ENCODE measurements at places on chromosomes 1 and 21.
A peak's percentile ranks its signal among the peaks of the same experiment; 100 is the strongest.

DNA sequence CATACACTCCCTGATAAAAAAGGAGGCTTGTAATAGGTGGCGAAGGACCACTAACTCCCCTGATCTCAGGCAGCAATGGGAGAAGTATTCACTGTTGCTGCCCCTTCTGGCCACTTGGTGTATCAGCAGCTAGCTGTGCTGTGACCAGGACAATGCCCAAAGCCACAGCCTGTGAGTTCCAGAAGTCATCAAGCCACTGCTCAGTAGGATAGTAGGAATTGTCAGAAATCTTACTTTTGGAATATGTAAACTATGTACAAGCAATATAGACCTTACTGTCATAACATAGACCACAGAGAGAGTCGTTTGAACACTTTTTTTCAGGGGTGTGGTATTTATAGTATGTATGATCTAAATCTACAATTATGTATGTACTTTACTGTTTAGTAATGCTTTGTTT lies 248.3 kb upstream of the CAMK1G start:
- peak; percentile 45 for DNase-seq

DNA sequence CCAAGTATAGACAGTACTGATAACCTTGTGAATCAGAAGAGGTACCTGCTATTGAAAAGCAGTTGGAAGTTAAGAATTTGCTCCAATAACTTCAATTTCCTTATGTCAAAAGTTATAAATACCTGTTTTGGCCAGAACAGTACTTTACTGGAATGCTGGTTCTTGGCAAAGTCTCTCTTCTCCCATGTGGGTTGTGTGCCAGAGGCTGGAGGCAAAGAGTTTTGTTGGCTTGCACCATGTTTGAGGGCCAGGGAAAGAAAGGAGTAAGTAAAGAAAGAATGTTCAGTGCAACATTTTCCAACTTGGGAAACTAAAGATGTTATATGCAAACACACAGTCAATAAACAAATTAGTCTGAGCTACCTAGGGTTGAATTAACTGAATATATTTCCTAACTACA lies 67.0 kb upstream of the DYNLT5 start:
- no peak for DNase-seq

- peak; percentile 86 for DNase-seq
Measured at GRCh38 chr1:167627865-167628641, 2.0 kb upstream of the RCSD1 start.

DNA sequence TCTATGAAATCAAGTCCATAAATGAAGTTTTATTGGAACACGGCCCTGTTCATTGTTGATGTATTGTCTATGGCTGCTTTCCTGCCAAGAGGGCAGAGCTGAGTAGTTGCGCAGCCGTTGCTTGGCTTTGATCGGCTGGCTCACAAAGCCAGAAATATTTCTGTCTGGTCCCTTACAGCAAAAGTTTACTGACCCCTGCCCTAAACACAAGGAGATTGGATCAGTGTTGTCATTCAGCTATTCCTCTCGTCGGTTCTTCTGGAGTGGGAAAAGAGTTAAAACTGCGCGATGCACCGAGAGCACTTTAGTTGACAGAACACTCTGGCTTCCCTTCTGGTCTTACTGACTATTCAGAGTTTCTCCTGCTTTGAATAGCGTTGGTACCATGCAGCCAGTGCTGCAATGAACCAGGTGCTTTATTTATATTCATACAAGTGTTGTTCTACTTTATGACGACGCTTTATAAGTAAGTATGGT lies 868 bp downstream of the ZBTB40 start:
- DNase-seq: peak; percentile 32

DNA sequence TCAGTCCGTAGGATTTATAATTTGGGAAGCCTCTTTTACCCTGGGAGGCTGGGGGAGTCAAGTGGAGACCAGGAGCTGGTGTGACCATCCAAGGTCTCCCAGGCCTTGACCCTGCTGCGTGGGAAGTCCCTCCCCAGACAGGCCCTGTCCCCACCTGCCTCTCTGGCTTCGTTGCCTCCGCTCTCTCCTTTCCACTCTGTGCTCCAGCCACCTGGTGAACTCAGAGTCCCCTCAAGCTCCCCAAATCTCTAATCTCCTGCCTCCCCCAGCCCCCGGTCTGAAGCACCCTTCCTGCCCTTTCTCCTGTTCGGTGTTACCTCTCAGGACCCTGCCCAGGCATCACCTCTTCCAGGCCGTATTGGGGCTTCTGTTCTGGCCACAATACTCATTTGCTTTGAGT lies 27.9 kb downstream of the CDCP2 start:
- no peak for DNase-seq

GRCh38 chr1:36752891-36753361 lies 270.2 kb upstream of the CSF3R start:
- DNase-seq: no peak

- no peak for DNase-seq
Measured at GRCh38 chr1:198934901-198935305, 296.1 kb downstream of the PTPRC start.

DNA sequence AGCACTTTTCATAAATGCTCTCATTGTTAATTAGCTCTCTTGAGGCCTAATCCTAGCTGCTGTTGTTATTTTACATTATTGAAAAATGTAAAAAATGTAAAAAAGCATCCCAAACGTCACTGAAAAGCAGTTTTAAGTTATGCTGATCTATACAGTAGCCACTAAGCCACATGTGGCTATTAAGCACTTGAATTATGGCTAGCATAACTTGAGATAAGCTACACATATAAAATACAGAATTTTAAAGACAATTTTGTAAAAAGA lies 18.4 kb upstream of the DNASE2B start:
- no peak for DNase-seq

- no peak for DNase-seq
Measured at GRCh38 chr21:32046191-32046590, 173.4 kb downstream of the HUNK start.

DNA sequence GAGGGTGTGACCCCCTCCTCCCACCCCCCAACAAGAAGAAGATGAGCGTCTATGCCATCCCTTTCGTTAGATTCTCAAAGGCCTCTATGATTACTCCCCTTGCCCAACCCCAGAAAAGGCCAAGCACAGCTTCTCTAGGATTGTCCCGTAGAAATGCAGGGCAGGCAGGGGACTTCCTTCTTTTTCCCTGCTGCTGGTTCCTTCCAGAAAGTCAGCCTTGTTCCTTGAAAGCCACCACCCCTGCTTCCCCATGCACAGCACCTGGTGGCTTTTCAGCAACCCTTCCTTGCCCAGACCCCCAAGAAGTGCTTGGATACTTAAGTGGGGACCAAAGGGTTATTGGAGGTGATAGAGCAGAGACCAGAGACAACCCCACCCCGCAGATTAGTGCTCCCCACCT lies 75.1 kb downstream of the ARHGEF10L start:
- DNase-seq: no peak

GRCh38 chr1:2169200-2169836 lies 25.3 kb downstream of the FAAP20 start:
- DNase-seq: no peak

- DNase-seq: no peak
Measured at GRCh38 chr1:198918920-198919319, 280.1 kb downstream of the PTPRC start.

DNA sequence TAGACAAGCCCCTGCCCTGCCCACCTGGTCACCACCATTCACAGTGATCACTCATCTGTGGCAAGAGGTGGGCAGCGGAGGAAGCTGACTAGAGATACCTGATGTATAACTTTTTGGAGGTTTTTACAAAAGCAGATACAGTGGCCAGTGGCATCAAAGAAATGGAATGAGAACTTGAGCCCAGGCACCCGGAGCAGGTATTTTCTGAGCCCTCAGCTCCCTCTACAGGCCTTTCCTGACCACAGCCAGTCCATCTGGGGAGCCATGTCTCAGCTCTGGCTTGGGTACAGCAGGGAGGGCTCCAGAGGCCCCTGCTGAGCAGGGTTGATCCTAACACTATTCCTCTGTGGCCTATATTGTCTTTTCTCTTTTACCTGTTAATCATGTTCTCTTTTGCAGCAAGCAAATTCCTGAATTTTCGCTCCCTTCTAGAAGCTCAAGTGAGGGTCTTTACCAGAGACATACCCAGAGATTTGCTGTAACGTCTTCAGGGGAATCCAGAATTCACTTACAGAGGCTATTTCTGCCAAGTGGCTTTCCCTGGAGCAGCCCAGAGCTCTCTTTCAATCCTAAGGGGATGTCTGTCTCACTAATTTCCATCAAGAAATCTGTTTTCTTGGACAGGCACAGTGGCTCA lies 27.3 kb downstream of the GPR157 start:
- DNase-seq: peak; percentile 78

DNA sequence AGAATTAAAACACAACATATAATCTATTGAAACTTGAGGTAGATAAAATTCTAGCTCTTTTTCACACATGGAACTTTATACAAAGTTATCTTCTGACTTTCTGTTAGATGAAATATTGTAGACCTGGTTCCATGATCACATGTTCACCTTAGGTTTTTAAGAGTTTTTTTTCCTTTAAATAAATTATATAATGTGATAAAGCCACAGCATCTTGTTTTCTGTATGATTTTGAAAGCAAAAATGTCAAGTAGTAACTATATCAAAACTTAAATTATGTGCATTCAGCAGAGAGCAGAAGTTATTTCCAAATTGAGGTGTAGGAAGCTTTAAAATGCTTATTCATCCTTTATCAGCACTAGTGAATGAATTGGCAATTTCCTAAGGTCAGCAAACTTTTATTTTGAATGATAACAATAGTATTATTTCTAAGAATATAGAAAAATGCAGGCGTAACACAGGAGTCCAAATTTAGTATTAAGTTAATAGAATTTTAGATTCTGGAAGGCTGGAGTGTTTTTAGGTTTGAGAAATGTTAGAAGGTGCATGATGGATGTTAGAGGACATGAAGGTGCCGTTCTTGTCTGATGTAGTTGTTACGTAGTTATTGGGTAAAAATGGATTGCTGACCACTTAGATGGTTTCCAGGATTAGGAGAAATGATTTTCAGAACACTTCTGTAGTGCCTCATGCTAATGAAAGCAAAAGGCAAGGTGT lies 17.5 kb downstream of the BACH1 start:
- DNase-seq: no peak

DNA sequence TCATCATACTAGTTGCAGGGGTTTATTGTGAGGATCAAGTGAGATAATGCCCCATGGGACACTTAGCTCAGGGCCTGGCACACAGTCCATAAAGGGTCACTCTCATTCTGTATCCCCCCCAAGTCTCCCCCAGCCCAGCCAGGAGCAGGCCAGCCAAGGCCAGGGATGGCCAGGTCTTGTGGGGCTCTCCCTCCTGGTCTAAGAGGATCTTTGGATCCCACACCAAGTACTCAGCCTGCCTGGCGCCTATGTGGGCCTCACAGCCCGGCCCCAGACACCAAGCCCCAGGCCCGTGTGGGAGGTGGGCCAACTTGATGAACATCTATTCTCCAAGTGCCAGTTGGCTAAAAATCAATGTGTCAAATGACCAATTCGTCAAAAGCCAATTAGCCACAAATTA lies 117.8 kb downstream of the GLIS1 start:
- DNase-seq: no peak

GRCh38 chr1:108722292-108722691 lies 9.6 kb downstream of the FNDC7 start:
- no peak for DNase-seq

DNA sequence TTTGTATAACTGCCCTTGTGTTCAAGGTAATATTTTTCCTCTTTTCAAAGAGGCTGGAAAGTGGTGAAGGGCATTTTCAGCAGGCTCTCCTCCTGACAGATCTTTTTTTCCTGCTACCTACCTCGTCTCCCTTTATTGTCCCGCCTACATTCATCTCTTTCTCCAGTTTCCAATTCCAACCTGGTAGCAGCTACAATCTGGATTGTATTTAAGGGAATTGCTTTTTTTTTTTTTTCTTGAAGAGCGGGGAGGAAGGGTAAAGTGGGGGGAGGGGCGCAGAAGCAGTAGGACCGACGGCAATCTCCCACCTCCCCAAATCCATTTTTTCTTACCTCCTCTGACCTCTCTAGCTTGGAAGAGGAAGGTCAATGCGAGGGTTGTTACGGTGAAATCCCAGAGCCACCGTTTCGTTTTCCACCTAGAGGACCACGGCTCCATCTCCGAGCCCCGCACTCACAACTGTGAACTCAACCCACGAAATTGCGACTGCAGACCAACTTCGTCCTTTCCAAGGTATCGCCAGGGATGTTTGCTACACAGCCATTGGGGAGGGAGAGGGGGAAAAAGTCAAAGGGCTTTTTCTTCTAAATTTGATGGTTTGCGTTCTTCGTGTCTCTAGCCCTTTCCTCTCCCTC lies 464 bp downstream of the COL11A1 start:
- no peak for DNase-seq

- peak; percentile 42 for DNase-seq
Measured at GRCh38 chr21:36079010-36079649, 9.3 kb downstream of the CBR1 start.

- no peak for DNase-seq
Measured at GRCh38 chr21:42149656-42150473, 69.1 kb upstream of the ABCG1 start.

GRCh38 chr21:43585514-43585913 lies 73.8 kb downstream of the HSF2BP start:
- DNase-seq: no peak

DNA sequence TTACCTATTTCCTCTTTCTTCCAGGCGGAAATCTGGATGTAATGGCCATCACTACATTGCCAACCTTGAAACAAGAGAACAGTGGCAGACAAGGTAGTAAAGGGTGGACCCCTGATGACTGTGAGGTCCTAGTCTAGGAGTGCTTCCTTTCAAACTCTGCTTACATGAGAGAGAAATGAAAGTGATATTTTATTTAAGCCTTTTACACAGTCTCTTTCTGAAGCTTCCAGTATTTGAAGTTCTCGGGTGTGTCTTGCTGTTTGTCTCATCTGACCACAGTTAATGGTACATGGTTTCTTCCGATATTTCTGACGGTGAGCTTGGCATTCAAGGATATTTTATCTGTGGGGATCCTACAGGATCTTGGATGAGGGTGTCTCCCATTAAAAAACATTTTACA lies 215.2 kb downstream of the SLC45A1 start:
- peak; percentile 47 for DNase-seq

DNA sequence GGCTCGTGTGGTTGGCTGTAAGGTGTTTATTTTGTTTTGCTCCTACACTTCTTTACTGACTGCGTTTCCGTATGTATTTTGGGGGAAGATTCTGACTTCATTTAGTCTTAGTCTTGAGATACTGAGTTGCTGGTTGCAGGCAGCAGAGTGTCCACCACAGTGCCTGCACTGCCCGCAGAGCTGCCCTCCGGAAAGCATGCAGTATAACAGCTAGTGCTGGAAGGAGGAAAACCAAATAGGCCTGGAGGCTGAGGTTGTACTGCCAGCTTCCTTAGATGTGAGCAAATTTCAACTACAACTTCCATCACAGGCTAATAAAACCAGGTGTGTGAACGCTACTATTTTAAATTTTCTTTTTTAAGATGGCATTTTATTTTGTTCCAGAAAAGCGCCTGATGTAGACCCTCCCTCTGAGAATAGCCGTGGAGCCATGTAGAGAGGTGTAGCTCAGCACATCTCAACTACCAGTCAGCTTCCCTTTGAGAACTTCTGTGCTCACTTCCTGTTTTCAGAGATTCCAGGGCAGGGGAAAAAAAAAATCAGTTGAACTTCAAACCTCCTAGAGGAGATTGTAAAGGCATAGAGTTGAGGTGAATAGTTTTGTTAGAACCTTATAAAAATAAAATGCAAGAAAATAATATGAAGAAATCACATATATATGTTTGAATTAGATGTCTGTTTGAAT lies 17.6 kb downstream of the LMO4 start:
- DNase-seq: no peak

Data from GM20000 (cell line).